ENCODE measurements at places on chromosomes 12 and 14.

- no peak for DNase-seq
Measured at GRCh38 chr14:90421001-90421631, 24.3 kb downstream of the CALM1 start.

- no peak for DNase-seq
Measured at GRCh38 chr12:67489007-67489406, 159.5 kb upstream of the DYRK2 start.

DNA sequence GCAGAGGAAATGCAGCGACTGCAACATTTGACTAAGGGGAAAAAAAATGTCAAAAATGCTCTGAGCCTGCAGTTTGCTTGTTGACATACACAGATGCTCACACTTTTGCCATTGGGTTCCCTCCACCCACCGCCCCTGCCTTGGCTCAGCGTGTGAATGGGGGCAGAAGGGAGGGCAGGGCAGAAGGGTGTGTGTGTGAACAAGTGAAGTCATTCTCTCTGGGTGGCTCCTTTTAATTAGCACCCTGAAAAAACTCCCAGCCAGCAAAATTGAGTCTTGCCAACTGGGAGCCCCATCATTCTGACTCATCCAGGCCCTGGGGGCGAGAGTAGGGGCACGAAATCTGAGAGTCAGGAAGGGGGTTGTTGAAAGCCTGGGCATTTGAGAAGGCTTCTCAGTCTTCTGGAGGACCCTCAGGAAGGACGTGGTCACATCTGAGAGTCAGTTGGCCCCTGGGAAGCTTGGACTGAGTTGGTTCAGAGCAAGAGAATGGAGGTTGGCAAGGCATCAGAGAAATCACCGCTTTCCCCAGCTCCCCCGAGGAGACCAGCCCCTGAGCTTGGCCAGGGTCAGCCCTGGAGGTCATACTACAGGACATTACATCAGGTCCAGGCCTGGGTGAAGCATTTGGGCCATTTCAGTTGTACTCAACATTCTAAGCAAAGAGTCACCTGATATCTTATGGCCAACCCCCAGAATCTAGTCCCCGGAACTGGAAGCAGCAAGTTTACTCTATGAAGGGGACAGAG, 22.7 kb upstream of the KRT78 start:
- no peak for DNase-seq

GRCh38 chr12:113086249-113087164, 30.0 kb downstream of the DTX1 start:
- no peak for DNase-seq

Measured in NCI-H2081 treated with DMSO at 0.1 percent for 48 hours (cell line).